ENCODE measurements at places on chromosomes 3 and 15.

DNA sequence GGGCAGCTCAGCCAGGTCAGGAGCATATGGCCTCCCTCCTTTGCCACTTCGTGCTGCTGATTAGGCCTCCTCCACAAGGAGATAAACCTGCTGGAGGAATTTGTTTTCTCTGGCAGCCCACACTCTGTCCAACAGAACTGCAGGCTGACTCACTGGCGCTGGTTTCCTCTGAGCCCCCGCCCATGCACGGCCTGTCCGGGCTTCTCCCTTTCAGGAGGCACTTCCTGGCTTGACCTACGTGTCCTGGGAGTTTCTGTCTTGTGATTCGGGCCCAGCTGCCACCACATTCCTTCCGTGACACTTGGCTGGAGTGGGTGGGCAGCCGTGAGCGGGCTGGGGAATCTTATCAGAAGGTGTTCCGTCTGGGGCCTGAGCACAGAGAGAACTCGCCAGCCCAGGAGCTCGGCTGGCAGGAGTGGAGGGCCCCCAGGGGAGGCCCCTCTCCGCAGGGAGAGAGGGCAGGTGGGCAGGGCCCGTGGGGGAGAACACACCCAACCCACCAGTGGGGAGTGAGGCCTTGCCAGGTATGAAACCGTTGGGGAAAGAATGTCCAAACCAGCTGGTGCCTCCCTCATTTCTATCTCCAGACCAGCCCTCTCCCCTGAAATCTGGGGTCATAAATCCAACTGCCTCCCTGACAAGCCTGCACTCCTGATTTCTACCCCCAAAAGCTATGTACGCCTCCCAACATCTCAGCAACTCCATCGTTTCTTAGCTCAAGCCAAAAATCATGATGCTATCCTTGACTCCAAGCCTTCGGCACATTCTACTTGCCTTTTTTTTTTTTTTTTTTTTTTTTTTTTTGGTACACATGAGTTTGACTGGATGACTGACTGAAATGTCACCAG, 110.6 kb upstream of the MEF2A start:
- no peak for DNase-seq

GRCh38 chr3:48142316-48142870, 45.8 kb downstream of the CDC25A start:
- no peak for DNase-seq

DNA sequence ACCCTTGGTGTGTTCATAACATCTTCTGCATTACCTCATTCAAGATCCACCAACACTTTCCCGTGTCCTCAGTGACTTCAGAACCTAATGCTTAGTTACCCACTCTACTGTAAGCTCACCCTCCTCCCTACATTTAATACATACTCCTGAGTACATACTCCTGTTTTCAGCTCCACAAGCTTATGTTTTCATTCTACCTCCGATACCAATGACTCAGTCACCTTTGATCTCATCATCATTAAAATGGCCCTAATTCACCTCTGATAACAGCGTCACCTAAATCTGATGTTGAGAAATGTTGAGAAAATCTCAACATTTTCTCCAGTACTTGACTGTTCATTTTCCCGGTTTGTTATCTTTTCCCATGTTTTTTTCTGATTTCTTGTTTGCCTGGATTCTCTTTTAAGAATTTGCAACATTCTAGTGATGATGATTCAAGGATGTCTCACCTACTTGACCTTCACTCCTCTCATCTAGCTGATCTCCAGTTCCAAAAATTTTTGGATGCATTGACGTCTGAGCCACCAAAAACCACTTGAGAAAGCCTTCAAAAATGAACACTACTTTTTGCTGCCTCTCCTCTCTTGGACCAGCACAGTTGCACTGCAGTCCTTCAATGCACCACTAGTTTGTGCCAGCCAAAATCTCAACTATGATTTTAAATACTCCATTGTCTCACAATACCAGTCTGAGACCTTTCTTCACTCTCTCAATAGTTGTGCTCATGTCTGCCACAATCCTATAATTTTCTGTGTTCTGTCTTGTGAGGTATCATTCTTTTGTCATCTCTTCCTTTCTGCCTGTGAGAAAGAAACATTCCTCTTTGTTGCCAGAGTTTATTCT, 220.7 kb upstream of the SEMA6D start:
- DNase-seq: no peak

- DNase-seq: no peak
These were observed 116.7 kb downstream of the XXYLT1 start for GRCh38 chr3:195154111-195154791.

DNA sequence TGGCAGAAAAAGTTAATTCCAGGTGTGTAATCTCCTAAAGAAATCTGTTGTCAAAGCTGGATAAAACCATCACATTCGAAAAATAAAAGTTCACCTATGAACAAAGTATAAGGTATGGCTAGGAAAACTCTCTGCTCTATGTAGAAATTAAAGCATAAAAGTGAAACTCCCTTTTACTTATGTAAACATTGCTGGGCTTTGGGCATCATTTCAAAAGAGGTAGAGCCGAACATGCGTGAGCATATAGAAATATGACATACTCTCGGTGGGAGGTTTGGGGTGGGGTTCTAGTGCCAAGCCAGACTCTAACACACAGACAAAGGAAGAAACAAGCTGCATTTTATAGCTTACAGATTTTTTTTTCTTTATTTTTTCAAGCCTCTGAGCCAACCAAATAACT, 306.8 kb upstream of the ATP11B start:
- DNase-seq: no peak

- DNase-seq: no peak
These were observed 55.7 kb upstream of the APEH start for GRCh38 chr3:49618412-49618811.

DNA sequence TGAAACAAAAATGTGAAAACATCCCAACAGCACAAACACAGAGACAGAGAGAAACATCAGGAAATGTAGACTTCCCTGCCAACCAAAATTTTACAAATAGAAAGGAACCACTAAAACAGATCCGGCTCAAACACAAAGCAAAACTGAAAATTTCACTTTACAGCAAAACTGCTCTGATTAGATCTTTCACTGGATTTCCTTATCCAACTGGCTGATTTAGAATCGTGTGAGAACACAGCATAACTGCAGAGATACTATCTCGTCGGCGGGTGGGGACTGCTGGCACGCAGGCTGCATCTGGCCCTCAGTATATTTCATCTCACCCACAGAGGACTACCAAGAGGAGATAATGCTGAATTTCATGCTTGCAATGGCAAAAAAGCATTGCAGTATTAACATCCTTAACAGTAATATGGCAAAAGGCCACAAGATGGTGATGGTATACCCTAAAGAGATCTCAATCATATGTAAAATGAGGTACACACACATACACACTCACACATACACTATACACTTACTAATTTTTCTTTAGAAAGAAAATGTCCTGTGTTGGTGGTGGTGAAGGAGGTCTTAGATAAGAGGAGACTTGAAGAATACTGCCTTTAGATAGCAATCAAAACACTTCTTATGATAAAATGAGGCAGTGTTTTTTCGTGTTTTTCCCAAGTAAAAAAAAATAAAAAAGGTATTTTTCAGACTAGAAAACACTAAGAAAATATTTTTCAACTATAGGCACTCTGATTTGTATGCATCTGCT, 10.6 kb upstream of the LEO1 start:
- DNase-seq: peak; percentile 53

- DNase-seq: no peak
These were observed 239.3 kb downstream of the CPNE4 start for GRCh38 chr3:131795390-131796090.

DNA sequence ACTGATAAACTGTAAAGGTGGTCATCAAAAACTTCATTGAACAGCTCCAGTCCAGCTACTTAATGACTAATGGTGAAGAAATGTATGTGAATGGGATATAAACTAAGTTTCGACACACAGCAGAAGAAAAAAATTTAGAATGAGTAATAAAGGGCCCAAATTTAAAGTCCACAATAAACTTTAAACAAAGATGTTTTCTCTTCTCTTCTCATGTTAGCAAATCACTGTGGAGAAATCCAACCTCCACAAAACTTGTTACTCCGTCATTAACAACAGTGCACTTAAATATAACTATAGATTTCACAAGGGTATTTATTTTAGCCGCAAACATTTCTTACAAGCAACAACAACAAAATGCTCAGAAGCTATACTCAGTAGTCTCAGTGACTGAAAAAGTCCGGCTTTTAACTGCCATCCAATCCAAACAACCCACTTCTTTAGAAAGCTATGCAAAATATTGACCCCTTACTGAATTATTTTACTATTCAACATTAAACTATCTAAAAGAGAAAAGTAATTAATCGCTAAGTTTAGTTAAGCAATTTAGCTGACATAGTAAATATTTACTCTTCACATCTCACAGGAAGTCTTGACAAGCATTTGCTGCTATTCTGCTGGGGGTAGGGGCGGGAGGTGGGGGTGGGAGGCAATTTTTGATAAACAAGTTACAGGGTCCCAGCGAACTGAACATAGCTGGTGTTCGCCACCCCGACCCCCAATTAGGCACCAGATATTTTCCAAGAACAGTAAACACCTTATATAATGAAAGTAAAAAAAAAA, 2.4 kb downstream of the IGF2BP2 start:
- DNase-seq: no peak

DNA sequence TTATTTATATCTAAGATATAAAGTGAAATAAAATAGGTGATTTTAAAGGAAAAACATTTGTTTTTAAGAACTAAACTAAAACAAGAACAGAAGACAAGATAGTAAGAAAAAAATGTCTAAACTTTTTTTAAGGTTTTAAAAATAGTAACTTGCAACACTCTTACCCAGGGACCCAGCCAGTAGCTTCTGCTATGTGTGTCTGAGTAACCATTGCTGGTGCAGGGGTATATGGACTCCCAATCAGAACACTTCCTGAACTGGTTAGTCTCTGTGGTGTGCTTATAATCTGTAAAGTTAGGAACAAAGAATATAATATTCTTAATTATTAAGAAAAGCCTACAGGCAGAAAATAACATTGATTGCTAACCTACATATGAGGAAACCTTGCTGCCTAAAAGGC, 118.4 kb downstream of the ATP1B3 start:
- DNase-seq: no peak

DNA sequence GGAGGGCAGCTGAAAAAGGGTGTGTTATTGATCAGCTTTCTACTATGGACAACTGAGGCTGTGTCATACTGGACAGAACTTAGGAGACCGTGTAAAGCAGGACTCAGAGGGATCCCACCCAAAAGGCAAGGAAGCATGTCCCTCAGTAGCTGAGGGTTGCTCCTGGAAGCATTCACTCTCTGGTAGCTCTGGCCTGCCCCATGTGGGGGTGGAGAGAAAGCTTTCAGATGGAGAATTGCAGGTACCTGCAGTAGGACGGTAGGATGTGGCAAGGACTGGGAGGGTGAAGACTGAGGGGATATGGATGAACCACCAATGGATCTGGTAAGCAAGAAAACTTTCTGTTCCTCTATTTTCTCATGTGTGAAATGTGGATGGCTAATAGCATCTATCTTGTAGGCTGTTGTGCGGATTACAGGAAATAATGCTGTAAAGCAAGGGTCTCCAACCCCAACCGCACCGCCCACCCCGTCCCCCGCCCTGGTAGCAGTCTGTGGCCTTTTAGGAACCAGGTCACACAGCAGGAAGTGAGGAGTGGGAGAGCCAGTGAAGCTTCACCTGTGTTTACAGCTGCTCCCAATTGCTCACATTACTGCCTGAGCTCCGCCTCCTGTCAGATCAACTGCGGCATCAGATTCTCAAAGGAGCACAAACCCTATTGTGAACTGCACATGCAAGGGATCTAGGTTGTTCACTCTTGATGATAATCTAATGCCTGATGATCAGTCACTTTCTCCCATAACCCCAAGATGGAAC, 157.7 kb upstream of the PROK2 start:
- DNase-seq: no peak

GRCh38 chr15:69871511-69872134, 226.1 kb downstream of the TLE3 start:
- DNase-seq: no peak

DNA sequence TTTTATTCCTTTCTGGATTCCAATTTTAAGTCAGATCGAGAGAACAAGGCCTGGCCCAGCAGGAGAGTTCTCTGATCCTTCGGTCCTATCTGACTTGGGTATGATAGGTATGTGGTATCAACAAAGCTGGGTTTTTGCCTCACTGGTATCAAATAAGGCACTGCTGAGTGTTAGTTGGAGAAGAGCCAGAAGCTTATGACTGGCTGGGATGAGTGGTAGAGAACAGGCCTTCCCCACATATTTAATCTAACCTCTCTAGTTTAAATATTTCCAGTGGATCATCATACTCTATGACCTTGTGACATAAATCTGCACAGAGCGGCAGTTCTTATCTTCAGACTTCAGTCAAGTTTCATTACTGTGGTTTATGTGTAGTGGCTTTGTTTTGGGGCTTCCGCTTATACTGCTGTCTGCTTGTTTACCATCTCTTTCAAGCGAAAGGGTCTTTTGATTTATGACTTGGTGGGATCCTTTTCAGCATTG, 164.5 kb downstream of the PTPRG start:
- no peak for DNase-seq

DNA sequence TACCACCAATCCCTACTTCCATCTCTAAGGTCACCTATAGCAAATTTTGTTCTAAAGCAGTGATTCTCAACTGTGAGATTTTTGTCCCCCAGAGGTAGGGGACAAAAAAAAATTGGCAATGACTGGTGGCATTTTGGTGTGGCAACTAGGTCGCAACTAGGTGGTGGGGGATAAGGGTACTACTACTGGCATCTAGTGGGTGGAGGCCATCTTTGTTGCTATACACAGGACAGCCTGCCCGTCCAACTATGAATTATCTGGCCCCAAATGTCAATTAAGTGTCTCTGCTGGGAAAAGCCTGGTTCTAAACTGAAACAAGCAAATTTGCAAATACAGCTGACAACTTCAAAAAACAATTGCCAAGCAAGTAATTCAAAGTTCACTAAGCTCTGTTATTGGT, 1.4 kb downstream of the MTMR10 start:
- no peak for DNase-seq

DNA sequence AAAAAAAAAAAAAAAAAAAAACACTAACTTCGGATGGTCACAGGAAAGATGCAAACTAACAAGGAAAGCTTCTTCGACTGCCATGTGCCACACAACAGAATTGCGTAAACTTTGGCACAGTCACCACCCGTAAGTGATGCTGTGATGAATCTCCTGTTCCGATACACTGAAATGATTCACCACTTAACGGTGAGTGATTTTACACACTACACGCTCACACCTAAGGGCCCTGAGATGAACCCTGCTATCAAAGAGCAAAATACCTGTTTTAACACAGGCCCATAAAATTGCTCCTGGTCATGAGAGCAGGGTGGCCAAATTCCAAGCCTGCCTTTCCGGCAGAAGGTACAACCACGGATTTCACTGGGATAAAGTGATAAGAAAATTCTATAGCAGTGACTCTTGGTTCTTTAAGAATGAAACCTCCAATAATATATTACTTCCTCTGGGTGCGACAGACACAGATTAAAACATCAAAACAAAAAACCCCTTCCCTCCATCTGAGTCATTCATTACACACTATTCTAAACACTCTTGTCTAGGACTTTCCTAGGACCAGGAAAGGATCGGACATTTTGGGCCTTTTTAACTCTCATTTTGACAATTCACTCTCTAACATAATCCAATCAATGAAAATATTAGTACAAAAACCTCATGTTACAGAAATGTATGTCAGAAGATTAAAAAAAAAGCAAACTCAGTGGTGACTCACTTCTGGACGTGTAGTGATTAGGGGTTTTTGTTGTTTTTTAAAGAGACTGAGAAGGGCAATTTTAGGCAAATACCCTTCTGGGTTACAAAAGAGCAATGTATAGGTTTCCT, 28.3 kb downstream of the LRIG1 start:
- peak; percentile 37 for DNase-seq
